Smooth muscle cell of the brain vasculature (primary cell): ENCODE measurements at places on chromosomes 11 and 22.

DNA sequence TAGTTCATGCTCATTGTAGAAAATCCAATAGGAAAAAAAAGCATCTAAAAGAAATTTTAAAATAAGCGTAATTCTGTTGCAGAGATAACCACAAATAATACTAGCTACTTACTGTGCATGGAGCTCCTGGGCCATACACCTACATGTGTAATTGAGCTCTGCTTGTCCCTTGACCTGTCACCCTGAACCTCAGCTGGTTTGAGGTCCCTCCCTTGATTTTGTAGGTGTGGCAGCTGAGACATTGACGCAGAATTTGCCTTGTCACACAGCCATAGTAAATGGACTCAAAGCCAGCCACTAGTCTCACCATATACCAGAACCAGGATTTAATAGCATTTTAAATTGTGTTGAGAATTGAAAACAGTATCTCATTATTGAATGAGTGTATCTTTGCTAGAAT lies 135.3 kb downstream of the MORC2 start:
- DNase-seq: no peak

DNA sequence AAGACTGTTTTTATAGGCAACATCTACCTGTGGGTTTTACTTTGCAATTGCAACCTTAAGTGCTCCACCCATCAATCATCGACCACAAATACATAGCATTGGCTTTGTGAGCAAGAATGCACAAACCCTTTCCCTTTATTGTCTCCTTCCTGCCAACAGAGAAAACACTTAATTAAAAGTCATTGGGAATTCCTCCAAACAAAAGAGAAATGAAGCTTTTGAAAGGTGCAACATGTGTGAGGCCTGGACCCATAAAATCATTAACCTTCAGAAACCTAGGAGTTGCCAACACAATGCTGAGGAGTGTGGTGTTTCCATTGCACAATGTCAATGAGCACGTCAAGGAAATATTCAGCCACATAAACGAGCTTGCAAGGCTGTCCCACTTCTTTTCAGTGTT lies 223.2 kb downstream of the BLID start:
- no peak for DNase-seq

DNA sequence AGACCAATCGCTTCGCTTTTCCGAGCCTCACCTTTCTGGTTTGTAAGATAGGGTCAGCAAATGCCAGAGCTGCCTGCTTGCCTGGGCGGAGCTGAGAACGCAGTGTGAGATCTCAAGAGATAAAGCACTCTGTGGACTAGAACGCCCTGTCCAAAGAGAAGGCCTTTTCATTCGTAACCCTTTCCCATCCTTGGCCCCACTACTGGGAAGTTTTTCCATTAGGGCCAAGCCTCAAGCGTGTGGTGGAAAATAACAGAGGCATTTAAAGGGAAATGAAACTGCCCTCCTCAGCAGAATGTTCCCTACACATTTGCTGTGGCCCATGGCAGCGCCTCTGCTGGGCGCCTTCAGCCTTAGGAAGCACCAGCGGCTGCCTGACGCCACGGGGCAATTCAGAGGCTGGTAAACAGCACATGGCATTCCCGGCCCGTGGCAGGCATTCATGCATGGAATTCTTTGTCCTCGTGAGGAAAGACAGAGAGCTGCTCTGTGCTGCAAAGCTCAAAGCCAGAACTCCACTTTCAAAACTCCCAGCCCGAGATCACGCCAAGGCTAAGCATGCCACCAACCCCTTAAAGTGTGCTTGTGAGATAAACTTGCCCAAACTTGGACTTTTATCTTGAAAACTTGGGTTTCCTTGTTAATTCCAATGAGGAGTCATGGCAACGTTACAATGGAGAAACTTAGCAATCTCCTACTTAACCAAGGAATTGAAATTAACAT lies 38.1 kb downstream of the AHNAK start:
- DNase-seq: no peak

- DNase-seq: no peak
Measured at GRCh38 chr11:126254819-126255218, 13.9 kb downstream of the SRPRA start.

GRCh38 chr22:41380993-41381328 lies 781 bp upstream of the TEF start:
- no peak for DNase-seq

DNA sequence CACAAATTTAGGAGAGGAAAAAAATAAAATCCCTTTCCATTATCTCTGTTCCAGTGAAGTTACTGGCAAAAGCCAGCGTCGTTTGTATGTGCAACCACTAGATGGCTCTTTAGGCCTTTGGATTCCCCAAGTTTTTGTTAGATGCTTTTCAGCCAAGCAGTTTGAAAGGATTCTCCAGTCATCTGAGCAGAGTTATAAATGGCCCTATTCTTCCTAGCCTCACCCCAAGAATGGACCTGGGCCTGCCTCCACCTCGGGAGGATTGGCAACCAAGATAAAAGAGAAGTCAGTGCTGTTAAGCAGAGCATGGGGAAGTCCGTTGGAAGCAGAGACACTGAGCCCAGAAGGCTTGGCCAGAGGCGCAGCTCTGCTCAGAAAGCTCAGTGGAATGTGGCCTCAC lies 15.4 kb downstream of the FAM181B start:
- DNase-seq: no peak

DNA sequence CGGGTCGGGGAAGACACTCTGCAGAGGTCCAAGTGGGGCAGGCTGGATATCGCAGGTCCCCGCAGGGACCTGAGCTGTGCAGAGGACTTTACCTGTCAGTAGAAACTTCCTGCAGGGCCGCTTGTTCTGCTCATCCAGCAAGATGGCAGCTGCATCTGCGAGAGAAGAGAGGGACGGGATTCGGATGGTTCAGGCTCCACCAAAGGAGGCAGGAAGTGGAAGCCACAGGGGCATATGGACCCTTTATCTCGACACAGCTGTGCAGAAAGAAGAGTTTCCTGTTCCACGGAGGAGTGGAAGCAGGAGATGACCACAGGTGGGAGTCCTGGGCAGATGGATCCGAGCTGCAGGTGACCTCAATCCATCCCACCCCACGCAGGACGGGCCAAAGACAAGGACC lies 22.5 kb downstream of the CABP7 start:
- DNase-seq: no peak

- DNase-seq: peak; percentile 94
Measured at GRCh38 chr22:18001040-18001893, 23.1 kb downstream of the MICAL3 start.

DNA sequence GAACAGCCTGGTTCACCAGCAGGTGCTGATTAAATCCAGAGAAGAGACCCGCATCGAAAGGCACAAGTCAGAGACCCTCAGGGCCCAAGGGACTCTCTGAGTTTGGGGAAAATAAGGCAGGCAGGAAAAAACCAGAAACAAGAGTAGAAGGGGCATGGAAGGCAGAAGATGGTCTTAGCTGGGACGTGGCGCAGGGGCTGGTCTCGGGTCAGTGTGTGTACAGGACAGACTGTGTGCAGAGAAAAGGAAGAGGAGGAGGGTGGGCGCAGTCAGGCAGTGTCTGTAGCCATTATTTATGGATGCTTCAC lies 31.3 kb downstream of the PPP2R1B start:
- DNase-seq: no peak

DNA sequence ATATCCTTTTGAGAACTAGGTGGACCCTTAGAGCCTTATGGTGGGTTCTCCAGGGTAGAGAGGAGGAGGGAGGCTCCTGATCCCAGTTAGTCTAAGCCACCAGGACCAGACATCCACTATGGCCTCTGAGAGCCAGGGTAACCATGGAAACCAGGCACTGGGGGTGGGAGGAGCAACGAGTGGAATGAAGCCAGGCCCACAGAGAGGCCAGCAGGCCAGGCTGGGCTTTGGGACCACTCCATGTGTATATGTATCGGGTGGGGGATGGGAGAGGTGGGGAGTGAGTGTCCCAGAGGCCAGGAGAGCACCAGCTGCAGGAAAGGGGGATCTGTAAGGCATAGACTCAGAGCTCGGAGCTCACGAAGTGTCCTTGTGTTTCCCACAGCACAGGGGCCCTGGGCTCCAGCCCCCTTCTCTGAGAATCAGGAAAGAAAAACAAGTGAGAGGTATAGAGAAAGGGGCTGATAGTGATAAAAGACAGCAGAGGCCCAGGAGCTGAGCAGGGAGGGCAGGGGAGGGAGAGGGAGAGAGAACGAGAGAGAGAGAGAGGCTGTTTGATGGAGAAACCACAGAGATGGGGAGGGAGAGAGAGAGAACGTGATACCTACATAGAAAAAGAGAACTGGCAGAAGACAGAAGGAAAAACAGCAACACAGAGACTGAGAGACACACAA lies 15.5 kb upstream of the TSPAN18 start:
- DNase-seq: no peak

- no peak for DNase-seq
Measured at GRCh38 chr11:114141863-114142580, 82.5 kb downstream of the ZBTB16 start.

- no peak for DNase-seq
Measured at GRCh38 chr22:49861642-49862495, 8.2 kb downstream of the ZBED4 start.

DNA sequence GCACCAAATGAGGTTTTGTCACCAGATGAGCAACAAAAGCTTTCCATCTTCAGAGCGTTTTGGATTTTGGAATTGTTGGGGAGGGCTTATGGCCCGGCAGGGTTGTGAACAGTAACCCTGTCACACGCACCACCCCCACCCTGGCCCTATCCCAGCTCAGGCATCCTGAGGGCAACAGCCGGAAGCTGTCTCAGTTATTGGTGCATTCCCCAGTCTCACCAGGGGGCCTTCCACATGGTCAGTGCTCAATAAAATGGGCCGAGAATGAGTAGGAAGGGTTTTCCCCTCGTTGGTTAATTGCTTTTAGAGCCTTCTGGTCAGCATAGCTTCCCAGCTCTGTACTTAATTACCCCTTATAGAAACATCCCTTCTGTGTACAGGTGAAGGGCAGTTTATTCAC lies 46.0 kb downstream of the LRP5 start:
- DNase-seq: no peak

DNA sequence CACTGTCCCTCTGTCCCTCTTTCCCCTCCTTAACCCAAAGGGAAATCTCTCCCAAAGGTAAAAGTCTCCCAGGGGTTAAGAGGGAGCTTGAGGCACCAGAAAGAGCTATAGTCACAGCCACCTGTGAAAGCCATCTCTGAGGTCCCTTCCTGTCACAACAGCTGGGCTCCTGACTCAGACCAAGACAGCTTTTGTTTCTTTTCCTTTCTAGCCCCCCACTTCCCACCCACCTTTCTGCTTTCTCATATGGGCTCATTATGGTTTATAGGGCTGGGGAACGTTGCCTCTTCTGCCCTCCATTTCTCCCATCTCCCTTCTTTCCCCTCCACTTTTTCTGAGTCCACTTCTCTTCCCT lies 19.1 kb downstream of the MIF start:
- no peak for DNase-seq

DNA sequence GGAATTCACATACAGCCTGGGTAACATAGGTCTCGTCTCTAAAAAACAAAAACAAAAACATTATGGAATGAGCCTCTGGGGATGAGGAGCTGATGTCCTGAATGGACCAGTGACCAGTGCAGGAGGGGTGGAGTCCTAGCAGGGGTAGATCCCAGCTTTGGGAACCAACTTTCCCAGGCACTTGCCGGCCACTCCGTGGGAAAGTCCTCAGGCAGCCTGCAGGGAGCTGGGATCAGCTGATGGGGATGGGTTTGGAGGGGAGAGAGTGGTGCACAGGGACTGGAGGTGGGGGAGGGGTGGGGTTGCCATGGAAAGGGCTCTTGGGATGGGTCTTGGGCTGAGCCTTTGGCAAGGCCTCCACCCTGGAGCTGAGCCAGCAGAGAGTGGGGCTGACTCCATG lies 19.1 kb downstream of the MGAT3 start:
- DNase-seq: no peak

DNA sequence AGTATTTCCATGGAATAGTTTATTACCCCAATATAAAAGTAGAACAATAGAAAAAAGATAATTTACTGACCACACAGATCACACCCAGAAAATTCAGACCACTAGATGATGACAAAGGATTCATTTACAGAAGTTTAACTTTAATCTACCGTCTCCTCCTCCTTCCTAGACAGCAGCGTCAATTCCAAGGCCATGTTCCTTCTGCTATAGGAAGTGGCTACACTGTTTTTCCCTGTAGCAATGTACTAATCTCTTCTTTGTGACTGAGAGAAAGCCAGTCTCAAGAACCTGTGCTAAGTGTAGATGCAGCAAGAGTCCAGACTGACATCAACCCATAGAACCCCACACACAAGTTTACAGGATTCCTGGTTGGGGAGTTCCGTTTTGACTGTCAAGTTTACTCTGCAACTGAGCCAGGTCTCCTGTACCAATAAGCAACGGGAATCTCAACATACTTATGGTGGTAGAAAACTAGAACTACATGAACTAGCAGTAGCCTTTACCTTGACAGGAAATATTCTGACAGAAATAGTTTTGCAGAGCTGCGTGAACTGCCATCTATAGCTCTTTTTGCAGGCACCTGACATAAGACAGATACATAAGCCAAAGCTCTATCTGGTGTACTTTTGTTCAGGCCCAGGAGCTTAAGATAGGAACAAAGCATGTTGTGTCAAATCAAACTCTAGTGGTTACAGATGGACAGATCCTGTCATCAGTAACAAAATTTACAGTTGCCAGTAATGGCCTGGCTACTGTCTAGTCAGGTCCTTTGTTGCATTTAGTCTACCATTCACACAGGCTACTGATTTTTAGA lies 42.9 kb downstream of the MRTFA start:
- no peak for DNase-seq

GRCh38 chr22:47307822-47308221 lies 545.4 kb downstream of the TBC1D22A start:
- no peak for DNase-seq

- DNase-seq: no peak
Measured at GRCh38 chr22:42742940-42743339, 22.3 kb upstream of the A4GALT start.

DNA sequence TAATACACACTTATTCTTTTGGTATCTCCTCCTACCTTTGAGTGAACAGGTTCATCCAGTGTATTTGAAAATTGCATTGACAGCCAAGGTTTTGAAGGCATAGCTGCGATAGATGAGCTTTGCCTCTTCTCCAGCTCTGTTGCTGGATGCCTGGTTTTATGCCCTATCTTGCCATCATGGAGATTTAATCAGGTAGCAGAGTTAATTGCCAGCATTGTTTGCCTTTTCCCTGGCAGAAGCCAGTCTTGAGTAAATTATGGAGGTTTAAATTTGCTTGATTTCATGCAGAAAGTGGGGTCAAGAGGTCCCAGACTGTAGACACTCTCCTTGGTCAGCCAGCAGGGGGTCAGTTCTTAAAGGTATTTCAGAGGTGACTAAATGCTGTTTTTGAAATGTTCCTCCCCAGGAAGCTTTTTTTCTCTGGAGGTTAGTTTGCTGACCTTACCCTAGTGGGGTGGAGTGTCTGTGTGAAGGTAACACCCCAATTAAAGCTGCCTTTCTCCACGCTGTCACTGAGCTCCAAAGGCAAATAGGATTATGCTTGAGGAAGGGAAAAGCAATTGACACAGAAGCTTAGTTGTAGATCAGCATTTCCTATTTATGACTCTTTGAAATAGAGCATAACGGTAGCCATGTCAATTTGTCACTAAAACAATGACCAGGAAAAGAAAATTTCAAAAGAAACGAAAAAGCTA lies 96.0 kb downstream of the EXT2 start:
- DNase-seq: no peak

- no peak for DNase-seq
Measured at GRCh38 chr11:72309074-72309598, 65.2 kb upstream of the PHOX2A start.
